ENCODE measurements at places on chromosomes 16 and 17. TPM values are rescaled to one million over a fixed set of nuclear protein-coding genes. Genes with fewer than 3 reads are reported as not detected.
A peak's percentile ranks its signal among the peaks of the same experiment; 100 is the strongest.

DNA sequence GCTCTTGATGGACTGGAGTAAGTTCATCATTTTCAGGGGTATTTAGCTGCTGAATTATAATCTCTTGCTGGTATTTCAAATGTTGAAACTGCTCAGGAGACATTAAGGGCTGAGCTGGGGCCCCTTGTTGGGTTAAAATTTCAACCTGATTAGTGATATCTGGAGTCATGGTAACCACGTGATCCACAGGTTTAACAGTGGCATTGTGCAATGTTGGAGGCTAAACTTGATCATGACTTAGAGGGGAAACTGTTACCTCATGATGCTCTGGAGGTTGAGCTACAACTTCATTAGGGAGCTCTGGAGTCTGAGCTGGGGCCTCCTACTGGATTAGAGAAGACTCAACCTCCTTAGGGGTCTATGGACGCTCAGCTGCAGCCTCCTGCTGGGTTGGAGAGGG is 17.2 kb upstream of the MPP2 start:
- DNase-seq: no peak

DNA sequence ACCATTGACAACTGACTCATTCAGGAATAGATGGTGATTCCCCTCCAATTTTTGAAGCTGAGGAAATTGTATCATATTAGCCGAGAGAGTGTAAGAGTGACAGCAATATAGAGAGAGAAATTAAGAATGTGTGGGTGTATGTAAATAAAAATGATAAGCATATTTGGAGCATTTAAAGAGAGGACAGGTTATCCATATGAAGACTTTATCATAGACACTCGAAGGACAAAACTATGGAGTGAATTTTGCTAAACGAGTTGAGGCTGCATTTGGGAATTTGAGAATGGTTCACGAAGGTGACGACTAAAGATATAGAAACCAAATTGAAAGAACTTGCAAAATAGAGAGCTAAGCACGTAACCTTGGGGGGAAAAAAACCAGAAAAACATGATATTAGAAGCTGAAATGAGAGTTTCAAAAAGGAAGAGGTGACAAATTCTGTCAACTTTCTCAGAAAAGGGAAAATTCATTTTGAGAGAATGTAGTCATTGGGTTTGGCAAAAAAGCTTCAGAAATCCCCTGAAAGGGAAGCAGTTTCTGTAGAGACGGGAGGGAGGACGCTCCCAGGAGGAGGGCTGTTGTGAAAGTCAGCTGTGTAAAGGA is 129.7 kb downstream of the KCNJ2 start:
- no peak for DNase-seq

- DNase-seq: peak; percentile 40
Measured at GRCh38 chr17:42281571-42282096, 5.4 kb upstream of the STAT5B start.

DNA sequence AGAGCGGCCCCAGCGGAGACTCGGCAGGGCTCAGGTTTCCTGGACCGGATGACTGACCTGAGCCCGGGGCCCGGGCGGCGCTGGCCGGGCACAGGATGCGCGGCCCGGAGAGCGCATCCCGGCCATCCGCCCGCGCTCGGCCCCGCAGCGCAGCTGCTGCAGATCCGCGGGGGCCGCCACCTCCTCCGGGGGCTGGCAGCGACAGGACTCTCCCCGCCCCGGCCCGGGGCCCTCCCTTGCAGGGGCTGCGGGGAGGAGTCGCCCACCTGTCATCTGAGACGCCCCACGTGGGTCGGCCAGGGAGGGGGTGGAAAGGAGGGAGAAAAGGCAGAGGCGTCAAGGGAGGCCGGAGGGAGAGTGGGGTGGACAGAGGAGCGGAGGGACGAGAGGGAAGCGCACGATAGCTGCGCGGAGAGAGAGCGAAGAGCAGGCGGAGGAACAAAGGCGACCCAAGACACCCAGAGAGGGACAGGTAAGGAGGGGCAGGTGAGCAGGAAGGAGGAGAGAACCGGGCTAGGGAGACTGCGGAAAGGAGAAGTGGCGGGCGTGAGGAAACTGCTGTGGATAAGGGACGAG is 471 bp upstream of the PRKAR1A start:
- DNase-seq: peak; percentile 86

DNA sequence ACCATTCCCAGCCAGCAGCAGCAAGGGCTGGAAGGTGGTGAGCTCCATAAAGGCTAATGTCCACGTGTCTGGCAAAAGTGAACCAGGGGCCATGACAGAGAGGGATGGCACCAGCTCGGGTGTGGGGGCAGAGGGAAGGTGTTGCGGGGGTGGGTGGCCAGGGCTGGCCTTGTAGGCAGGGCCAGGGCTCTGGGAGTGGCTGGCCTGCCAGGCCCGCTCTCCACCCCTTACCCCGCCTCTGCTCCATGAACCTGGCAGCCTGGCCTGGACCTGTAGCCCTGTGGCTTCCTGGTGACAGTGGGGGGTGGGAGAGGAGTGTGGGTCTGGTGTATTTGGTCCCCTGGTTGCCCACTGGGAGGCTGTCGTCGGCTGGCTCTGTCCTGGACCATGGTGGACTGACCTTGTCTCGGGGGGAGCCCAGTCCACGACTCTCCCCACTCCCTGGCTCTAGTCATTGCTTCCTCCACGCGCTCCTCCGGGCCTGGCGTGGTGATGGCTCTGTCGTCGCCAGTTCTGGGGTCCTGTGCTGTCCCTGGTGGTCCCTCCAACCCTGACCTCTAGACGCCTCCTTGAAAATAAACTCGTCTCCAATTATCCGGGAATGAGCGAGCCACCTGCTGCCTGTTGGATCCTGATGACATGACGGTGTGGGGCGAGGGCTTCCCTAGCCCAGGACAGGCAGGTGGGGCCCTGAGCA is 50.0 kb downstream of the ENGASE start:
- DNase-seq: no peak

- DNase-seq: no peak
Measured at GRCh38 chr17:3167574-3167973, 29.7 kb upstream of the OR1A2 start.

GRCh38 chr16:30974348-30974747 is 10.7 kb upstream of the HSD3B7 start:
- no peak for DNase-seq

Gene ROGDI
- total RNA-seq: 35.5 TPM
